Ovary (tissue), 10 donors: ENCODE measurements at places on chromosomes 4 and X.

DNA sequence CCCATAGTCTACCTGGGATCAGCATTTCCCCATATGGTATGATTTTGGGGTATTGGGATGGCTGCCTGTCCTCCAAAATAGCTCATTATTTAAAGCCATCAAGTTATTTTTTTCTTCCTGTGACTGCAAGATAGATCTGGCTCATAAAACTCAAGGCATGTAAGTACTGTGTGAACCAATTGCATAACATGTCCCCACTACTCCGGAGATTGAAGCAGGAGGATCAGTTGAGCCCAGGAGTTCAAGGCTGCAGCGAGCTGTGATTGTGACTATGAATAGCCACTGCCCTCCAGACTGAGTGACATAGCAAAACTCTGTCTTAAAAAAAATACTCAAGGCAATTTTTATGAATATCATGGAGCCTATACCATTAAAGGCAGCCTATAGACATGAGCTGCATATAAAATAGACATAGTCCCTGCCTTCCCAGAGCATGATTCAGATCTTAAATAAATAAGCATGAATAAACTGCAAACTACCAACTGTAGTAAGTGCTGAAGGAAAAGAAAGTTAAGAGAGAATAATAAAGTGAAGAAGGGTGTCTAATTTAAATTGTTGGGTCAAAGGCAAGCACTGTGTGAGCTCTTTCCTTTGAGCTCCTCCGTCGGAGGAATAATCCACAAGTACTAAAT is 16.9 kb upstream of the MMAA start:
- DNase-seq = no peak

- no peak for DNase-seq
Measured at GRCh38 chr4:10732914-10733415, 48.4 kb upstream of the CLNK start.

GRCh38 chr4:44674471-44674870 is 3.7 kb upstream of the GUF1 start:
- no peak for DNase-seq

DNA sequence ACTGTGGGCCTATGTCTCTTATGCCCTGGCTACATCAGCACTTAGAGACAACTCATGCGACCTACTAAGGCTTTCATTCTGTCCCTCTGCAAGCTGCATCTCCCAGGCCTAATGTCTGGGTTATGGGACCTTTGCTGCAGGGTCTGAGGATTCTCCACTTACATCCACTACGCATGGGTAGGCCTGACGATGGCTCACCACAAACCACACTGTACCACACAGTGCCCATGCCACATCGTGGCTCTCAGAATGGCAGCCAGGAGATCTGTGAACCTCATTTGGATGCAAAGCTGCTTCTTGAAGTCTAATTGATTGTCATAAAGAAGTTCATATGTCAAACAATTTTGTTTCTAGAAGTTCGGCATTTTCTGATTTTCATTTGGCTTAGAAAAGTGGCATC is 84.6 kb upstream of the BEND4 start:
- no peak for DNase-seq

DNA sequence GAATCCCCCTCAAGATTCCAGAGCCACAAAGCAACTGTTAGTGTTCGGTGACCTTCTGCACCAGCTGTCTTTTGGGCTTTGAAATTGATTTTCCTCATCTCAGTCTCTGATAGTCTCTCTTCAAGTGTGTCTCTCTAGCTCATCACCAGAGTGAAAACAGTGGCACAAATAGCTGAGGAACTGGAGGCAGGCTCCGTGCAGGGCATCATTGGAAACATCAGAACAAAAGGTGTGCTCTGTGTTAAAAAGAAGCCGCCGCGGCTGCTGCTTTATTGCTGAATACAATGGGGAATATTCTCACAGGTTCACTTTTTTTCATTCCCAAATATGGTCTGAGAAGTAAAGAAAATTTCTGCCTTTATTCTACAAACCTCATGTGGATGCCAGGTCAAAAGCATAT is 297.5 kb downstream of the DCTD start:
- no peak for DNase-seq

DNA sequence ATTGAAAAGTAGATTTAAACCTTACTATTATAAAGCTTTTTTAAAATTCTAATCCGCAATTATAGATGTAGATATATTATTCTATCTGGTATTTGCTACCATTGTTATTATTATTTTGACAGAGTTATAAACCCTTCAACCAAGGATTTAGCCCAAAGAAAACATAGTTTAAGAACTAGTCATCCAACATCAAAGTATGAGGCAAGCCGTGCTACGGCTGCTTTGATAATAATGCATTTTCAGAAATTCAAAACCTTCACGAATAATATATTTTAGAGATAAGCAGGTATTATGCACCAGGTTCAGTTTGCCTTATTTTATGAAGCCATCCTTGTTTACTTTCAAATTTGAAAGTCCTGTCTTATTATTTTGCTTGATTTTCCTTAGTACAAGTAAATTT is 1501.7 kb downstream of the RAPGEF2 start:
- no peak for DNase-seq

GRCh38 chr4:71275004-71275403 is 63.8 kb upstream of the SLC4A4 start:
- DNase-seq = no peak

- no peak for DNase-seq
Measured at GRCh38 chr4:11209826-11210225, 218.9 kb downstream of the HS3ST1 start.

DNA sequence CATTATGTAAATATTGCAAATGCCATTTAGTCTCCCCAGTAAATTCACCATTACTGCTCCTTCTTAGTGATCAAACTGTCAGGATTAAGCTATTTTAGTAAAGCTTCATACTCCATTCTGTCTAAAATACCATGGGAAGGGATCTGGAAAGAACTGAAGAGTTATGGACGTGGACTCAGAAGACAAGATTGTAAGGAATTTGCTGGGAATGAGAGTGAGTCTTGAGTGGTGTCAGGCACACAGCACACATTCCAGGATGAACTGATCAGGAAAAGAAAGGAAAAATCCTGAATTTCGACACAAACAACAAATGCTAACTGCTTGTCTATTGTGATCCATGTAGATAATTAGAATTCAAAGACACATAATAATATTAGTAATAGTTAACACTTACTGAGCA is 311.0 kb downstream of the CENPC start:
- no peak for DNase-seq

DNA sequence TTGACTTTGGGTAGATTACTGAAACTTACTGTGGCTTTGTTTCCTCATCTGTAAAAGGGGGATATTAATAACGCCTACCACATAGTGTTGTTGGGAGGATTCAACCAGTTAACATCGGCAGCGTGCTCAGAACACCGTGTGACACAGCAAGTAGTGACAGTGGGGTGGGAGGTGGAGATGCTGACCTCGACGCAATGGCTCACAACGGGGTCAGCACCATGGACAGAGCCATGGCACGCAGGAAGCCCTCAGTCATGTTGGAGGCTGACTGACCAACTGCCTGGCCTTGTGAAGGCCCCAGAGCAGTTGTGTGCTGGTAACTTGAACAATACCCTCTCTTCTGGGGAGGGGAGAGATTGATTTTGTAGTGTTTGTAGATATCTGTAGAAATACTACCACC is 93.2 kb downstream of the WFS1 start:
- no peak for DNase-seq

GRCh38 chrX:14491689-14492088 is 37.6 kb upstream of the GLRA2 start:
- DNase-seq = no peak

GRCh38 chr4:87306056-87306455 is 16.6 kb downstream of the HSD17B13 start:
- DNase-seq = no peak

- DNase-seq = peak; percentile 91
Measured at GRCh38 chr4:1351854-1352566, 5.0 kb downstream of the UVSSA start.
